ENCODE measurements at places on chromosomes 11 and 22.

DNA sequence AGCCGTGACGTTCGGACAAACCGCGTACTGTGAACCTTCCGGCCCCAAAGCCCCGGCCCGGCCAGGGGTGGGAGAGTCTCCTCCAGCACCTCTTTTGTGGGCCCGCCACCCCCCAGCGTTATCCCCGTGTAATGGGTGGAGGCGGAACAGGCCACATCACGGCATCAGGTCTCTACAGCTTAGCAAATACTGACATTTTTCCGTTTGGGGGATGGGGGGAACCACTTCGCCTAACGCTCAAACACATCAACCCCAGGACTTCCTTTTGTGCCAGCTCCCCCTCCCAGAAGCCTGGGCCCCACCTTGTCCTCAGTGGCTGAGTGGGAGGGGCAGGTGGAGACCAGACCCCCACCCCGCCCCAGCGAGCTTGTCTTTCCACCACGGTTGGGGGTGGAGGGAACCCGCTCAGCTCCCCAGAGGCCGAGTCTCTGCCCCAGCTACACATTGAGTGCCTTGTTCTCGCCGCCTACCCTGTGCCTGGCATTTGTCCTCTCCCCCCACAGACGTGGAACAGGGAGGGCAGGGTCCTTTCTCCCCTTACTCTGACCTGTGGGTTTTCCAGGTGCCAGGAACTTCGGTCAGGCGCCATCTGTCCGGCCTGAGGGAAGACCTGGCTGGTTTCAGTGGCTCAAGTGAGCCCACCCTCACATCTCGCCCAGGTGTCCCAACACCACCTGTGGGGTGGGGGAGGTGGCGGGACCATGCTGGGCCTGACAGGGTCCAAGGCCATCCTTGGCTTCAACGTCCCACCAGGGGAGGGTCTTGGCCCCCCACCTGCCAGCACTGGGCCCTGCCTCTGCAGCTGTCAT is 29.6 kb downstream of the SBF1 start:
- no peaks in the 10 kb centered on the region for H3K27me3 ChIP-seq
- peak overlapping the region; percentile 86 for H3K27ac ChIP-seq
- no peak for DNase-seq
- peak overlapping the region; percentile 56 for H3K4me3 ChIP-seq

DNA sequence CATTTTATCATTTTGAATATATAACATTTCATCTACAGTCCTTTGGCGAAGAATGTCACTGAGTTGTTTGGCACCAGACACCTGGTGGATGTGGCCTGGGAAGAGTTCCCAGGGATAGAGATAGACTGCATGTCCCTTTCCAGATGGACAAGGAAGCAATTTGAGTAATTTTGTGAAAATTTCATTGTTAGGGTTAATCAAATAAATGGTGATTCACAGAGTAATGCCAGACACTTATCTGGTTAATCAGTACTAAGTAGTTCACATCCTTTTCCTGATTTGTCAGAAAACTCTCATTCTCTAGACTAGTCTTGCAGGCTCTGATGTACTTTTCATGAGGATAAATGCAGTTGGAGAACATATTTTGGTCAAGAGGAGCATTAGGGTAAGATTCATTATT is 41.6 kb downstream of the NAALAD2 start:
- no peak overlapping the region for H3K27ac ChIP-seq
- H3K27me3 ChIP-seq, result peaks cover 20% of the 10 kb centered on the region
- DNase-seq, result no peak

GRCh38 chr11:45653277-45653676 is 12.1 kb downstream of the CHST1 start:
- H3K4me3 ChIP-seq, result no peak overlapping the region
- H3K36me3 ChIP-seq, result no peaks in the 10 kb centered on the region
- peaks cover 45% of the 10 kb centered on the region for H3K27me3 ChIP-seq

GRCh38 chr11:122020902-122021301 is 95.1 kb downstream of the BLID start:
- H3K27ac ChIP-seq, result no peak overlapping the region
- H3K36me3 ChIP-seq, result no peaks in the 10 kb centered on the region
- no peak for DNase-seq
- no peaks in the 10 kb centered on the region for H3K4me1 ChIP-seq
- no peak overlapping the region for H3K4me3 ChIP-seq

DNA sequence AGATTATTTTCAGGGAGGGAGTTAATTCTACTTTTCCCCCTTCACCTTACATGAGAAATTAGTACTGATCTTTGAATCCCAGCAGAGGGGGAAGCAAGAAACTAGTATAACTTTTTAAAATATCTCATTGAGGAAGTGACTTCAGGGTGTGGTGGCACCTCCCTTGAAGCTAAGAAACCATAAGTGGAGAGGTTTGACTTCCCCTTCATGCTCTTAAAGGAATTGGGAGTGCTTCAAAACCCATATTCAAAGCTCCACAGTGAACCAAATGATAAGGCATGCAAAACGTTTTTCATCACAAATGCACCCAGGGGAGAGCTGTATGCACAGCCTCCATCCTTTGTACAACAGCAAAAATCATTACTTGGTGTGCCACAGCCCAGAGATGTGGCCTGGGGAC is 540 bp downstream of the MS4A14 start:
- no peaks in the 10 kb centered on the region for H3K4me1 ChIP-seq
- peaks cover 20% of the 10 kb centered on the region for H3K27me3 ChIP-seq
- no peak overlapping the region for H3K4me3 ChIP-seq
- no peak for DNase-seq

Measured in central memory CD8-positive, alpha-beta T cell (primary cell).